ENCODE measurements at places on chromosomes 1 and 21.

DNA sequence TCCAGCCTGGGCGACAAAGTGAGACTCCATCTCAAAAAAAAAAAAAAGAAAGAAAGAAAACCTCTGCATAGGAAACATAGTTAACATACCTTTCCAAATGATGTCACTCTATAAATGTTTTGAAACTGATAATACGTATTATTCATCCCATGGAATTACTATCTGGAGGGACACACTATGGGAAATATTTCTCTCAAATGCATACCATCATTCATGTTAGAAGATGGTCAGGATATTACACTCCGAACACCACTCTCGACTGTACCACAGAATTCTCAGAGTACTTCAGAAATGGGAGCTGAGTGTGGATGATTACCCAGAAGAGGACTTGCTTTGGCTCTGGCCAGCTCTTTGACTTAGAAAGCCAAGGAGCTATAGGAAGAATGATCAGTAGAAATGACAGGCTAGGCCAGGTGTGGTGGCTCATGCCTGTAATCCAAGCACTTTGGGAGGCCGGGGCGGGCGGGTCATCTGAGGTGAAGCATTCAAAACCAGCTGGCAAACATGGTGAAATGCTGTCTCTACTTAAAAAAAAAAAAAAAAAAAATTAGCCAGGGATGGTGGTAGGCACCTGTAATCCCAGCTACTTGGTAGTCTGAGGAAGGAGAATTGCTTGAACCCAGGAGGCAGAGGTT lies 5.2 kb upstream of the LIN28A start:
- DNase-seq = no peak

DNA sequence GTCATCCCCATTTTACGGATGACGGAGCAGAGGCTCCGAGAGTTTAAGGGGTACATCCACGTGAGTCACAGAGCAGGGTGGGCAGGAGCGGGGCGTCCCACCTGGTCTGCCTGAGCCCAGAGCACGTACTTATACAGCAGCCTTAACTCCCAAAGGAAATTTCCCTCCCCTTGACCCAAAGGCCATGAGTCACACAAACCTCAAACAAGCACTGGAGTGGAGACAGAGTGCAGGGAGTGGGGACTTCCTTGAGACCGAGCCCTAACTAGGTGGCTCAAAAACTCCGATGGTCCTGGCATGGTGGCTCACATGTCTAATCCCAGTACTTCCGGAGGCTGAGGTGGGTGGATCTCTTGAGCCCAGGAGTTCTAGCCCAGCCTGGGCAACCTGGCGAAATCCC lies 141.6 kb upstream of the KLHDC7A start:
- DNase-seq = no peak

DNA sequence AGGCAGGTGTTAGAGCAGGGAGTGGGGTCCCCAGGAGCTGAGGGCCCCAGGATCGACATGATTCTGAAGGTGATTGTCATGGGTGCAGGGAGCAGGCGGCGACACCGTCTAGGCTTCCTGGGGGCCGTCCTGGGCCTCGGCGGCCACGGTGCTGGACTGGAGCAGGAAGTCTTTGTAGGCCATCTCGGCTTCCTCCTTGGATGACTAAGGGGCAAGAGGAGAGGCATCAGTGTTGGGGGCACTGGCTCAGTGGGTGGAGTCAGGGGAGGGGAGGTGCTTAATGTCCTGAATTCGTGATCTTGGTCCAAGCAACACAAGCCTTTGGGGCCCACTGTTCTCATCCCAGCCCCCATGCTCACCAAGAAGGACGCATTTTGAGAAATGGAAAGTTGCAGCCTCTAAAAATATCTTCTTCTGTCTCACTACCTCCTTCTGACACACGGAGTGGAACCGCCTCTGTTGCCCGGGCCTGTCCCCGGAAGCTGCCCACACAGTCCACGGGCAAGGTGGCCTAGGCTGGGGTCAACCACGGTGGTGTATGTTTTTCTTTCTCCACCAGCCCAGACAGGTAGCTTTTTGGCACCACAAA lies 8.6 kb upstream of the FCMR start:
- DNase-seq = no peak

- DNase-seq = no peak
Observed at GRCh38 chr21:15837645-15838044, 107.9 kb downstream of the USP25 start.

- DNase-seq = no peak
Observed at GRCh38 chr1:225684741-225685140, 31.8 kb upstream of the ENAH start.

GRCh38 chr1:231118704-231119453 lies 43.0 kb upstream of the TRIM67 start:
- DNase-seq = no peak

DNA sequence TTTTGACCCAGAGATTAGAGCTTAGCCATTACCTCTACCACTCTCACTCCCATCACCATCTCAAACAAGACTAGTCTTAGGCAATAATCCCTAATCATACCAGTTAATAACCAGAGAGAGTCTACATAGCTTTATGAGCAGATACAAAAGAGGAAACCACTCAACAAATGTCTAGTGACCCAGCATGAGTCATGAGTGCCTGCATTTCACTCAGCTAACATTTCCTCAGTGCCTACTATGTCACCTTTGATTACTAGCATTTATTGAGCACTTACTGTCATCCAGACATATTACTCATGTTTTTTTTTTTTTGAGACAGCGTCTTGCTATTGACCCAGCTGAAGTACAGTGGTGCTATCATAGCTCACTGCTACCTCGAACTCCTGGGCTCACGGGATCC lies 35.9 kb upstream of the GALNT2 start:
- DNase-seq = peak; percentile 56

DNA sequence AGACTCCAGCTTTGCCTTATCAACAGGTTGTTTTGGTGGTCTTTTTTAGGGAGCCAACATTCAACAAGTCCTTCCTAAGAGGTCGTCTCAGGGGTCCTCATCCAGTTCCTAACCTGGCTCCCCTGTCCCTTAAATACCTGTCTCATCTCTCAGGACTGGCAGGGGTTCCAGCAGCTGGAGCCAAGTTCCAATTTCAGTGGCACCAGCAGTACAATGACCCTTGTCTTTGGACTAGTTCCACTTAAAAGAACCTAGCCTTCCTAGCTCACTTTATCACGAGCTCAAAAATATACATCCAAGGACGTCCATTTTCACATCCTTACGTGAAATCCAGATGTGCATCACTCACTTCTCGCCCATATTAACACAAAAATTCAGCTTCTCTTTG lies 18.7 kb upstream of the TRAF3IP3 start:
- DNase-seq = no peak

DNA sequence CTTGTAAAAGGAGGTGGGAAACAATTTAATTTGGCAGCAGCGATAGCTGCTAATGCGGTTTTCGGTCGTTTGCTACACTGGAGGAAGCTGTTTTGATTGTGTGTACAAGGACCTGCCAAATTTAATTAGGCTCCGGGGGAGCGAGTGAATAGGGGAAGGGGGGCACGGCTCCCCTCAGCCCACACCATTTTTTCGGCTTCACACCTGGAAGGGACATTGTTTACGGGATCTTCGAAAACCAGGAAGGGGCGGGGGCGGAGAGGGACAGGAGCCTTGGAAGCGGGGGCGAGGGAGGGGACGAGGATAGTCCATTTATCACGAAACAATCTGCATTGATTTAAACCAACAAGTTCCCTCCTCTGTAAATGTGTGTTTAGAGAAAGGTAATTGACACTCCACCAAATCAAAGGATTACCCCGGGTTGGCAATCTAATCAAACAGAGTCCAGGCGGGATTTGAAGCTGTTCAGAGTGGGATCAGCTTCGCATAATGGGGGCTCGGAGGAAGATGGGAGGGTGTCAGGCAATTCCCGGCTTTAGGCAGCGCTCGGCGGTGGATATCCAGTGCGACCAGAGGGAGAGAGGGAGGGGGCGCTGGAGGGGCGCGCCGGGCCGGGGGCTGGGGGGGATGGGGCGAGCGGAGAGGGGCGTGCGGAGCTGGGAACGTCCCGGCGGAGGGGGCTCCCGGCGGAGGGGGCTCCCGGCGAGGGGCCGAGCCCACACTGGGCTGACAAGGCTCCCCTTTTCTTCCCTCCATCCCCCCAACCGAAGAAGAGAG lies 9.8 kb downstream of the PAX7 start:
- DNase-seq = no peak

DNA sequence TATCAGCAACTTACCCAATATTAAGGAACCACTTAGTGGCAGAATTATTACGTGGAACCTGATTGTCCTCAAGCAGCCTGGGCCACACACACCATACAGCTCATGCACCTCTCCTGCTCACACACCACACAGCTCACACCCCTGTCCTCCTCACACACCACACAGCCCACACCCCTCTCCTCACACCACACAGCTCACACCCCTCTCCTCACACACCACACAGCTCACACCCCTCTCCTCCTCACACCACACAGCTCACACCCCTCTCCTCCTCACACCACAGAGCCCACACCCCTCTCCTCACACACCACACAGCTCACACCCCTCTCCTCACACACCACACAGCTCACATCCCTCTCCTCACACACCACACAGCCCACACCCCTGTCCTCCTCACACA lies 36.8 kb upstream of the LAMC2 start:
- DNase-seq = no peak

DNA sequence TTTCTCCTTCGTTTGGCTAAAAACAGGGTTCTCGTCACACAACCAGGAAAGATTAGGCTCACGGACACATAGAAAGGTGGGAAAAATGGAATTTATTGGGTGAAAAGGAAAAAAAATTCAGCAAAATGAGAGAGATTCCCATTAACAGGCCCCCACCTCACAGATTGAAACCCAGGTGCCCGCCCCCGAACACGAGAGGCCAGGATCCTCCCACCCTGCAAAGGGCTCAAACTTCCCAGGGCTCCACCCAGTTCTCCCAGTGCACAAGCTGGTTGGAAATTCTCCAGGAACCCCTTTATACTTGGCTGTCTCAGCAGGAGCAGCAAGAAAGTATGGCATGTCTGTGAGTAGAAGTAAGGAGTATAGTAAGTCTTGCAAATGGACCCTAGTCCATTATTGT lies 499.7 kb downstream of the RWDD3 start:
- no peak for DNase-seq

DNA sequence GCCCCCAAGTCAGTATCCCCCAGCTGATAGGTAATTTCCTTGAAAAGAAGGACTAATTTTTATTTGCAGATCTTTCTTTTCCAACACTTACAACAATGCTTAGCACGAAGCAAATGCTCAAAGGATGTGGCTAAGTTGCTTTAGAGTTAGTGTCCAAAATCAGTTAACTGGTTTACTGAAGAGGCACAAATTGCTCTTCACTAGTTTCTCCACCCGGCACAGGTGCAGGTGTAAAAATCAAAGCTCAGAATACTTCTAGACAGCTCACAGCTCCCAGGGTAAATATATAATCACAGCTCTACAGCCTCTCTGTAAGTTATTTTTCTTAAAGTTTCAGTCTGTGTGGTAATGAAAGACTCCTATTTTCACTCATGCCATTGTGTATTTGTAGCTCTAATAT lies 361.8 kb downstream of the NEGR1 start:
- DNase-seq = no peak

DNA sequence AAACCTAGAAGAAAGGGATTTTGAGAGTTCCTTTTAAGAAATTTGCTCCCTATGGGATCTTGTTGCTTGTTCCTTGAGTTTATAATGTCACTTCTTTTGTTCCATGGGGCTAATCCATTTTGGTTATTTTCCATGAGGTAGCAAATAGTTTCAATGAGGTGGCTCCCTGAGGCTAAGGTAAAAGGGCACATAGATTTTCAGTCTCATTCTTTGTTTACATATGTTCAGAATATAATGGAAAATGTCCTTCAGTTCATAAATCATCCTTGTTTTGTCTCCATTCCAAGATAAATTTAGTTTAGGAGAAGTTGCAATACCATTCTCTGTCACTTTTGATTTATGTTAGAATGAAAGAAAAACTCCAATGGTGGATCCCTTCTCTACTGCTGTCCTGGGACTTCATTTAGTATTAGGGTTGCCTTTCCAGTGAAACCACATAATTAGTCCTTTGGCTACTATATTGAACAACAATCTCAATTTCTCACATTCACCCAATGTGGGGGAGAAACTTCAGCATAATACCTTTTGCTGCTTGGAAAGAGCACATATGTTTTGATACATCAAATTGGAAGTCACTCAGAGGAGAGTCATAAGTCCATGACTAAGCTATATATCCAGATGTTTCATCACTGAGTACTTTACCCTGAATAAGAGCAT lies 80.9 kb upstream of the ADAMTS5 start:
- no peak for DNase-seq

DNA sequence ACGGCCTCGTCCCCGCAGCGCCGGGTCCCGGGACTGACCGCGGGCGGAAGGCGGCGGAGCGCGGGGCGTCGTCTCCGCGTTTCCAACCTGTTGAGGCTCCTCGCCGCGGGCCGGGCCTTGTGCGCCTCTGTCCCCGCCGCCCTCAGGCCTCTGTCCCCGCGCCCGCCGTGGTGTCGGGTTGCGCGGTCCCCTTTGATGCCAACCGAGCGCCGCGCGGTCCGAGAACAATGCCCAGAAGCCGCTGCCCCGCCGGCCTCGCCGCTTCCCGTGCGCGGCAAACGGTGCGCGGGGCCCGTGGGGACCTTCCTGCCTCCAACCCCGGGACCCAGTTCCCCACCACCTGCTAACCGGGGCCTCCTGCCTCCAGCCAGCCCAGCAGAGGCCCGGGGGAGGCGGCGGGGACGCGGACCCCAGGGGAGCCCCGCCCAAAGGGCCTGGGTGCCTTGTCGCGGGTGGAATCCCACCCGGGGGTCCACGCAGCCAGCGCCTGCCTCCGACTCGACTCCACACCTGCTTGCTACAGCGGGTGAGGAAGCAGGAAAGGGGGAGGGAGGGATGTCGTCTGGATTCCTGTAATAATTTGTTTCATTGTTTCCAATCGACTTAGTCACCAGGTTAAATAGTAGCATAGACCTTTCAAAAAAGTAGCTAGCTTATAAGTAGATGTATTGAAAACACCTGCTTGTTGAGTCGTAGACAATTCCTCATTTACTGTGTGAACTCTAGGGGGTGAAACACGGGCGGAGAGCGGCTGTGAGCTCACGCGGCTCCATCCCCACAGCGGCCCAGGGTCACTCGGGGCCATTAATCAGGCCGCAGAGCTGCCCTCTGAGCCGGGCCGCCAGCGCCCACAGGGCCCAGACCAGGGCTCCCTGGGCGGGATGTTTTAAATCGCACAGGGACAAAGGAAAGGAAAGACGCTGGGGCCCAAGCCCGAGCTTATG lies 1.1 kb downstream of the COL18A1 start:
- DNase-seq = no peak
